ENCODE measurements at places on chromosomes 1 and 21.

DNA sequence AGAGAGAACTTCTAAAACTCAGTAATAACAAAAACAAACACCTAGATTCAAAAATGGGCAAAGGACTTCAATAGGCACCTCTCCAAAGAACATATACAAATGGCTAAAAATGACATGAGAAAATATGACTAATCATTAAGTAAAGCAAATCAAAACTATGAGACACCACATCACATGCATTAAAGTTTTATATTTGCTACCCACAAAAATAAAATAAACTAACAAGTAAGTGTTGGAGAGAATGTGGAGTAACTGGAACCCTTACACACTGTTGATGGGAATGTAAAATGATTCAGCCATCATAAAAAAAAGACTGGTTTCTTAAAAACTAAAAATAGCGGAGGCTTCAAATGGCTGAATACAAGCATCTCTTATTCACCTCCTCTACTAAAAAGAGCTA lies 262.1 kb upstream of the PKN2 start:
- no peak for DNase-seq

GRCh38 chr1:72780212-72780611 lies 497.9 kb upstream of the NEGR1 start:
- DNase-seq = no peak

DNA sequence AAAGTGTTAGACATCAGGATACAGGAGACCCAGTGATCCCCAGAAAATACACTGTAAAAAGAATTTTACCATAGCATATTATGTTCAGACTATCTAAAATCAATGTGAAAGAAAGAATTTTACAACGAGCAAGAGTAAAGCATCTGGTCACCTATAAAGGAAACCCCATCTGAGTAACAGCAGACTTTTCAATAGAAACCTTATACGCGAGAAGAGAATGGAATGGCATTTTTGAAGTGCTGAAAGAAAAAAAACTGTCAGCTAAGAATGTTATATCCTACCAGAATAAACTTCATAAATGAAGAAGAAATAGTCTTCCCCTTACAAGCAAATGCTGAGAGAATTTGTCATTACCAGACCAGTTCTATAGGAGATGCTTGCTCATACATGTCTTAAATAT lies 532.1 kb upstream of the NR5A2 start:
- DNase-seq = no peak

GRCh38 chr1:170742600-170742999 lies 78.7 kb downstream of the PRRX1 start:
- DNase-seq = no peak

DNA sequence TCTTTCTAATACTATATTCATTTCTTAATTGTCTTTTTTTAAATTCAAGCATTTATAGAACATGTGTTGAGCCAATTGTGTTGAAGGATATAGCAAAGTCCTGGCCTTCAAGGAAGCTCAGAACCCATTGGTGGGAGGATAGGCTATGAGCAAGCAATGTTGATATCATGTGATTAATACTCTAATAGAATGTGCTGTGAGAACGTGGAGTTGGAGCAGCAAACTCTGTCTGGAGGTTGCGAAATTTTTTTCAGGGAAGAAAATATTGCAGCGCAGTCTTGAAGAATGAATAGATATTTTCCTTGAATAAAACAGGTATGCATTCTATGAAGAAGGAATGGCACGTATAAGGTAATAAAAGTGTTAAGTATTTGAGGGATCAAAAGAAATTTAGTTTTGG lies 229.2 kb upstream of the KCNK2 start:
- no peak for DNase-seq

- DNase-seq = no peak
Measured at GRCh38 chr1:59110271-59110670, 186.6 kb upstream of the FGGY start.

DNA sequence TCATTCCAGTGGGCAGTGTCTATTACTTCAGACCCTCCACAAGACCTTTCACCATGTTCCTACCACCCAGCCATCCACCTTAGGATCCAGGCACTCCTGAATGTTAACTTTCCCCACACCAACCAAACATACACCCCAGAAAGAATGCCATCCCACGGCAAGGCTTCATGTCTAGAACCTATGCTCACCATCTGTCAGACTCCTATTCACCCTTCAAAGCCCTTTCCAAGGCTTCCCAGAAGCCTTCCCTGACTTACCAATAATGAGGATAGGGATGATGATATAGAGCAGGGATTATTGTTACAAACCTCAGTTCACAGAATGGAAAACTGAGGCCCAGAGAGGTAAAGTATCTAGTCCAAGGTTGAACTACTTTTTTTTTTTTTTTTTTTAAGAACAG lies 19.3 kb upstream of the RCC2 start:
- DNase-seq = no peak

GRCh38 chr1:101004061-101004460 lies 21.5 kb downstream of the DPH5 start:
- no peak for DNase-seq

- DNase-seq = no peak
Measured at GRCh38 chr1:204192046-204192445, 4.2 kb downstream of the KISS1 start.

DNA sequence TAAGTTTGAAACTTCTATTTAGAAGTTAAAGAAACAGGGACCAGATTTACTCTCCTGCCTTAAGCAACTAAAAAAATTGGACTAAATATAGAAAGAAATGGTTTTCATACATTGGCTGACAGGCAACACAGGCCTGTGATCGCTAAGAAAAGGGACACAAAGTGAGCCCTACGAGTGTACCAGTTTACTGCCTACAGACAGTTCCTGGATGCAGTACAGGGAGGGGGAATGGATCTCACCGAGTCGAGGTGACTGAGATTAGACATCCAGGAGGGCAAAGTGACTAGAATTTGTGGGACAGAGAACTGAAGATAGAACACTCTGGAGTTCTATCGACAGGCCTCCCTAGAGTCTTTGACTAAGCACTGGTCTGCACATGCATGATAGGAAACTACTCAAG lies 16.0 kb downstream of the PHC2 start:
- DNase-seq = no peak

GRCh38 chr1:58785442-58786058 lies 1.7 kb upstream of the JUN start:
- DNase-seq = no peak
